Bronchial epithelial cell (primary cell): ENCODE measurements at places on chromosomes 6 and 20.

DNA sequence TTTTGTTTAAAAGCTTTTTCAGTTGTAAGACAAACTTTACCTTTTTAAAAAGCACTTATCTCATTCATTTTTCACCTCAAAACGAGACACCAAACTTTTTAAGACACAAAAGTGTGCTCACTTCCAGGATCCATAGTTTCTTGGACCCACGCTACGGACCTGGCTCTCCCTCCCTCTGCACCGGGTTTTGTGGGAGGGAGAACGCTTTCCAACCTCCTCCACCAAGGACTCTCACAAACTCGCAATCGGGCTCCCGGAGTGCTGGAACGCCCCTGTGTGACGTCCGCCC, 436 bp downstream of the CAGE1 start:
- DNase-seq: peak; percentile 72

- DNase-seq: no peak
Observed at GRCh38 chr6:130934848-130935585, 107.8 kb downstream of the SMLR1 start.

GRCh38 chr20:641516-641875, 11.5 kb downstream of the SRXN1 start:
- DNase-seq: no peak

DNA sequence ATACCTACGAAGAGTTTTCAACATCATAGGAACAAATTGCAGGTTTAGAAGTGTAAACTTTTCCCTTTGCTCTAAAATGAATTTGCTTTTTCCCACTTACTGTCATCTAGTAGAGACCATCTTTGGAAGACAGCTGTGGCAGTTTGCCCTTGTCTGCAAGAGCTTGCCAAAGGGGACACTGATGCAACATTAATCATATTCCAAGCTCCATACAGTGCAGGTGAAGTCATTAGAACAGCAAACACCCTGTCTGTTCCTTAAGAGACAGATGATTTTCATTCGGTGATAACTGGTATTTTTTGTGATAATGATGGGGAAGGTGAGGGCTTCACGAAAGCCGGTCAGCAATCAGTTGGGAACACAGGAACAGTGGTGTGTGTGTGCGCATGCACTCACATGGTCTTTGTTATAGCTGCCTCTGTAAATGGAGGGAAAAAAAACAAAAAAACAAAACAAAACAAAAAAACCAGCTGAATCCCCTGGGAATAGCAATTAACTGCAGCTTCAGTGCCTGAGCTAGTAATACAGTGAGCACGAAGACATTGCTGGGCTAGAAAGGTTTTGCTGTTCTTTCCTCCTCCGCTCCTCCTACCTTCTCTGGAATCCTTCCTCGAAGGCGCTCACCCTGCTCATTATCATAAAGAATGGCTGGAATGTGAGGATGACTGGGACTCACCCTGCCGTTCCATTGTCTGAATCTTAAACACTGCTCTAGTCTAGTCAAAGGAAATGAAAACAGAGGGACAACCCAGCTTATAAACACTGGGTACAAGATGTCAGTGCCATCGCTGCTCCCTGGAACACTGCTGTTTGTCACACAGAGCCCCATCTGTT, 35.2 kb upstream of the KIF13A start:
- peak; percentile 59 for DNase-seq

GRCh38 chr6:110366975-110367374, 8.8 kb upstream of the METTL24 start:
- no peak for DNase-seq

DNA sequence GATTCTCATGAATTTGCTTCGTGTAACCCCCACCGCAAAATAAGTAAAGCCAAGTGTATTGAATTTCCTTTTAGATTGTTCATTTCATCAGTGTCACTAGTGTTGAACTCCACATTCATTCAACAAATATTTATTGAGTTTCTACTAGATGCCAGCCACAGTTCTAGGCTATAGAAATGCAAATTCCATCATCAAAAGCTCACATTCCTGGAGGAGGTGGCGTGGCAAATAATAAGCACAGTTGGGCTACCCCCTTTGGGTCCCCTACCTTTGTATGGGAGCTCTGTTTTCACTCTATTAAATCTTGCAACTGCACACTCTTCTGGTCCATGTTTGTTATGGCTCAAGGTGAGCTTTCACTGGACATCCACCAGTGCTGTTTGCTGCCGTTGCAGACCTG, 12.7 kb upstream of the ME1 start:
- DNase-seq: no peak

- peak; percentile 60 for DNase-seq
Observed at GRCh38 chr20:22921595-22922421, 113.3 kb upstream of the SSTR4 start.

DNA sequence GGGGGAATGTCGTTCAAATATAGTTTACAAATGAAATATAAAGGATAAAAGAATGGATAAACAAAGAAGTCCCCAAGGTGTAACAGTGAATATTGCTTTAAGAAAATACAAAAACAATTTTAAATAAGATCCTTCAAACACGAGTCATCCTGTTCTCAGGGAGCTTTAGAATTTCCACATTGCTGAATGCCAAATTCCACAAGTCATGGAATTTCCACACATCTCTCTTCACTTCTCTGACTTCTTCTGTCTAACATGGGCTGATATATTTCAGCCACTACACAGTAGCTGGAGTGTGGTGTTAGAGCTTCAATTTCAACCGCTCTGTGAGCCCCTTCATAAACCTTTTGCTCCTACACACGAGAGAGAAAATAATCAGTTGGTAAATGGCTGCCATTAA, 28.0 kb downstream of the IL22RA2 start:
- no peak for DNase-seq

DNA sequence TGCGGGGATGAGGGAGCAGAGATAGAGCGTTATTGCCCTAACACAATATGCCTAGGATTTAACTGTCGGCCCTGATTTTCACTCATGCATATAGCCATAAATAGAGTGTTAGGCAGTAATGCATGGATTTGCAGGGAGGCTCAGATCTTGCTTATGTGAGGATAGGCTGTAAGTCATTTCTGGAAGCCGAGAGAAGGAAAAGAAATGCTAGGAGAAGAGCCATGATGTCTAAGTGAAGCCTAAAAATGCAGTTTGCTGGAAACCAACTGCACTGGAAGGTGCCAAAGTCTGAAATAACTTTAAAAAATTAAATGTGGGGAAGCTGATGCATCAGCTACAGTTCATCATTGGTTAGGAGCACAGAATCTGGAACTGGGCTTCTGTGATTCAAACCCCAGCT, 54.3 kb downstream of the ADTRP start:
- no peak for DNase-seq

GRCh38 chr20:48457193-48458002, 370.4 kb downstream of the PREX1 start:
- DNase-seq: no peak

DNA sequence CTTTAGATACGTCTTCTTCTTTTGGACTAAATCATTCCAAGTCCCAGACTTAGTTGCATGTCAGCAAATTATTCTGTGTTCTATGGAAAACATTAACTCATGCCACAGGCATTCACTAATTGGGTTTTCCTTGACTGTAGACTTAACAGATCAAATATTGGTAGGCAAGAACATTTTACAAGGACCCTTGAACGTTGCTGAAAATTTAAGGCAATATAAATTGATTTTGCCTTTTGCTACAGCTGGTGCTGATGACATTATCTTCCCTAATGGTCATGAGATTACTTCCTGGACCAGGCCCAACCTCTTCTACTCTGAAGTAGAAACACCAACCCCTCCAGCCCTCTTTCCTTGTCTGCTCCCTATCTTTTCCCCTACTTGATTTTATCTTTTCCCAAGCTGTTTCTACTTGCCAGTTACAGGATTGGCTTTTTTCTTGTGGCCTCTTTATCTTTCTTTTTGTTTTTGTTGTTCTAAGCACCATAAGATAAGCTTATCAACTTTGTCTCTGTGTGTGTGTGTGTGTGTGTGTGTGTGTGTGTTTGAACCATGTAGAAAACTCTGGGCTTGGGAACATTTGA, 514.0 kb upstream of the SOX4 start:
- no peak for DNase-seq

- DNase-seq: no peak
Observed at GRCh38 chr20:33926425-33926824, 67.3 kb upstream of the RALY start.

- peak; percentile 84 for DNase-seq
Observed at GRCh38 chr6:13425943-13426931, 61.2 kb downstream of the GFOD1 start.

- peak; percentile 100 for DNase-seq
Observed at GRCh38 chr20:44495802-44496481, 20.3 kb downstream of the TTPAL start.

DNA sequence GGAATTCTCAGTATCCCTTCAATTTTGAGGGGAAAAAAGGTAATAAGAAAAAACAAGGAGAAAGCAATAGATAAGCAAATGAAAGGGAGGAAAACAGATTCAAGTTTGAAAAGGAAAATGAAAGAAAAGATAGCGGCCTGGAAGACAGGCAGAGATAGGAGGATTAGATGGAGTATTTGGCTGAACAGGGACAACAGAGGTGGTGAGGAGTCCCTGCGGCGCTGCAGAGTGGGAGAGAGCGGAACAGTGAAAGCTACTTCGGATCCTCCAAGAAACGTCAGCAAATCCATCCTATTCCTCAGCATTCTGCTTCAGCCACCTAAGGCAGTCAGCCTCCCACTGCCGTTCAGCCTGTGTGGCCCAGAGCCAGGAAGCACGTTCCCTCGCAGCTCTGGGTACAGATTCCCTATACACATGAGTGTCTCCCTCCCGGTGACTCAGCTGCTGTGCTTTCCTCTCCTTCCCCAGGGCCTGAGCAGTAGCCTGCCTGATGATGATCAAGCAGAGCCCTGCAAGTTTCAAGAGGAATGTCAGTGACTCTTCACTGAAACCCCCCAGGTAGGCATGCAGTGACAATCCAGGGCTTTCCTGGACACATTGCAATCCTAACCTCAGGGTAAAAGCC, 43.4 kb upstream of the CDYL start:
- peak; percentile 96 for DNase-seq

DNA sequence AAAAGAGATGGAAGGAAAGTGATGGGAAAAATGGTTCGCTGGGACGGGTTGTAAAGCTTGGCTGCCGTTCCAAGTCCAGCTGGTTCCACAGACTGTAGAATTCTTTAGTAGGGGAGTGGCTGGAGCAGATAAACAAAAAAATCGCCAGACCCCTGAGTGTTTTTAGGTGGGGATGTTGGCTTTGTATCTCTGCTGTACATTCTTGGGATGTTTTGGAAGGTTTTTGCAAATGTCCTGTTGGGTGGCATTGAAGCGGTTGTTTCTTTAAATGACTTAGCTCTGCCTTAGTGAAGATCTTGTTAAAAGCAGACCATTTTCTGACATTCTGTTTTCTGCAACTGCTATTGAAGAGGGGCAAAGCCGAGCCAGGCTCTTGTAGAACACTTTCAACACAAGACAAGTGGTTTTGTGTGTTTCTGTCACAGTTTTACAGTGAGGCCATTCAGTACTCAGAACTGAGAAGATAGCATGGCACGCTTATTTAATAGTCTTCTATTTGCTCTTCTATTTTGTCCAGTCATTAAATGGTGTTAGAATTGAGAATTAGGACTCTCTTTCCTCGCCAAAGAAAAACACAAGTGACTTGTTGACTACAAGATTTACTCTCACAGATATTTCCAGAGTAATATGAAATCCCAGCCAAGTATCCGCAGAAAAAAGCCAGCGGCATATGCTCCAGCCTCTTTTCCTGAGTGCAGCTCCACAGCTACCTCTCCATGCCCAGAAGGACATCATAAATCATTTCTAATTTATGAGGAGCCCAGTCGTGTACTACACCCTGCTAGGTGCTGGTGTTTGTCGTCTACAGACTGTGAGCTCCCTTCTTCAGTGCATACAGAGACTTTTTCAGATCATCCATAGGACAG, 65.8 kb downstream of the PHACTR2 start:
- DNase-seq: no peak

- no peak for DNase-seq
Observed at GRCh38 chr6:21592953-21593352, 598 bp upstream of the SOX4 start.

DNA sequence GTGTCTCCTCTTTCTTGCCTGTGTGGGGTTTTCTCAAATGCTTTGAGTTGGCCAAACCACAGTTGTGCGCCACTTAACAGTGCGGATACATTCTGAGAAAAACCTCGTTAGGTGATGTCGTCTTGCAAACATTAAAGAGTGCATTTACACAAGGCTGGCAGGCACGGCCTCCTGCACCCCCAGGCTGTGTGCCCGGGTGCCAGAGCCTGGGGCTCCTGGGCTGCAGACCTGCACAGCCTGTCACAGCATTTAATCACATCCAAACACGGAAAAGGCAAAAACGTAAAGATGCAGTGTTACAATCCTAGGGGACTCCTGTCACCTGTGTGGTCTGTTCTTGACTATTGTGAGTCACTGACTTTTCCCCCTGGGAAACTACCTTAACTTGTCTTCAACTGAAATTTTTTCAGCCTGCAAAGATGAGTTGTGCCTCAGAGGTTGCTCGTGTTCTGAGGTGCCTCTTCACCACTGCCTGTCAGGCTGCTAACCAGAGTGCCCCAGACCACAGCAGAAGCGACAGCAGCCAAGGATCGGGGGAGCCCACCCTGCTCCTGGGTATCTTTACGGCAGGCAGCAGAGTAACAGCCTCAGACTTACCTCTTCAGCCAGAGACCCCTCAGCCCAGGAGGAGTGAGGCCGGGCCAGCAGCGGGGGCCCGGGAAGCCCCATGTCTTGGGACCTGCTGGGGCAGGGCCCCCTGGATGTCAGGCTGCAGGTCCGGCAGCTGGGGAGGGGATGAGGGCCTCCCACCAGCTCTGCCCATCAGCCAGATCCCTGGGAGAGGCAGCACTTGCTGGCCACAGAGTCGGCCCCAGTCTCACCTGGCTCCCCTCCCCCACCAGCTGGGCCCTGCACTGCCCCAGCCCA, 683 bp upstream of the C20orf204 start:
- DNase-seq: no peak

GRCh38 chr6:101478891-101479290, 85.4 kb downstream of the GRIK2 start:
- no peak for DNase-seq

- DNase-seq: no peak
Observed at GRCh38 chr6:45969883-45970282, 45.8 kb downstream of the CLIC5 start.

DNA sequence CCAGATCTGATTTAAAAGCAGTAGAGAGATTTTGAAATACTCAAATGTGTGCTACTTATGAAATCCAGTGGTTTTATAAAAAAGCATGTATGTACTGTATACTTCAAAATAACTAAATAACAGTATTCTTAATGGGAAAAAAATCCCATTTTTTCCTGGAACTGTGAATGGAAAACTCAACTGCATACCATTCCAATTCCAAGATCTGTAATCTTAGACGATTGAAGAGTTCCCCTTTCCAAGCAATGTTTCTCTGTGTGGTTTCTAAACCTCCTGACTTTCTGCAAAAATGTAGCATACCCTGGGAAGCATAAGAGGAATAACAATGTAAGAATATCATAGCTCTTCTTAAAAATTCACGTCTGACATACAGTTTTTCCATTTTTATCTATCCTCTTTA, 40.3 kb upstream of the HIVEP2 start:
- DNase-seq: no peak

- DNase-seq: peak; percentile 87
Observed at GRCh38 chr20:56762829-56763228, 133.7 kb downstream of the TFAP2C start.

GRCh38 chr6:106146852-106147351, 60.8 kb downstream of the PRDM1 start:
- DNase-seq: peak; percentile 39

GRCh38 chr20:539848-540247, 3.7 kb downstream of the CSNK2A1 start:
- peak; percentile 63 for DNase-seq
